ENCODE measurements at places on chromosomes 7 and 10. TPM values are rescaled to one million over a fixed set of nuclear protein-coding genes. Genes with fewer than 3 reads are reported as not detected.

Gene APBB1IP
- 66.2 TPM for total RNA-seq

Gene METTL2B
- total RNA-seq = 39.9 TPM

Gene MYL10
- not detected for total RNA-seq

Gene PON1
- total RNA-seq = not detected

Gene STEAP4
- not detected for total RNA-seq

Gene TMEM270
- not detected for total RNA-seq

Gene HOXA2
- total RNA-seq = not detected

Measured in T-helper 2 cell treated with Interferon-gamma antibody and Interleukin-4, amounts not matched to agents 100 ng/mL and 5 ng/mL, for 36 hours (primary cell).